Stimulated activated CD4-positive, alpha-beta T cell treated with anti-CD3 and anti-CD28 coated beads, Interleukin-4, amount 100 ng/mL, for 24 hours (primary cell): ENCODE measurements at places on chromosomes 6 and 20.
A peak's percentile ranks its signal among the peaks of the same experiment; 100 is the strongest.

DNA sequence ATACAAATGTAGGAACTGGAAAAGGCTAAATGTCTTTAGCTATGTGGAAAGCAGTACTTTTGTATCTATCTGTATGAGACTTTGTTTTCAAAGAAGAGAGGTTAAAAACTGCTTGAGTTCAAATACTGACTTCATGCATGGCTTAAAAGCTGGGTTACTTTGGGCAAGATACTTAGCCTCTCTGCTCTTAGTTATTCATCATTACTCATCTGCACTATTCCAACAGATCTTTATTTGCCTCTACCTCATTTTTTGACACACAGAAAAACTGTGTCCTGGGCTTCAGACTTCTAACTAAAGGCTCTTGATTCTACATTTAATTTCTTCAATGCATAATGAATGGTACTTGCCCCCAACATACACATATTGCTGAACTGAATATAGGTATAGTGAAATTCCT lies 114.8 kb downstream of the DST start:
- DNase-seq, result no peak

GRCh38 chr6:110744991-110745390 lies 70.3 kb downstream of the CDK19 start:
- DNase-seq, result no peak

- DNase-seq, result no peak
These were observed 62.2 kb upstream of the KLHL31 start for GRCh38 chr6:53727748-53728147.

GRCh38 chr6:143992285-143992684 lies 15.8 kb downstream of the PLAGL1 start:
- no peak for DNase-seq

GRCh38 chr6:42322676-42323075 lies 105.0 kb upstream of the MRPS10 start:
- no peak for DNase-seq

GRCh38 chr6:3869632-3870527 lies 20.7 kb downstream of the FAM50B start:
- peak; percentile 48 for DNase-seq

DNA sequence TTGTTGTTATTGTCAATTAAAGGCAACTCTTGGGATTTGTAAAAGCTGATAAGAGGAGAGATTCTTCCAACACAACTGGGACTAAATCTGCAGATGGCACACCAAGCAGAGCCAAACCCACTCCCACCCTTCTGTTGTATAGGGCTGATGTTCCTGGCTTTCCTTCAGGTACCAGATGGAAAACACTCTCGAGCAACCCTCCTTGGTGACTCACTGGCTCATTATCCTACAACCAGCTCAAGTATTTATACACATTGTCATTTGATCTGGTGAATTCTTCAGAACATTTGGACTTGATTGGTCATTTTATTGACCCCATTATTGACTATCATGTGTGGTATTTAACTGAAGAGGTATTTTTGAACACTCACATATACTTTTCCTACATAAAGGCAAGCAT lies 190.3 kb upstream of the PCSK2 start:
- DNase-seq, result no peak

DNA sequence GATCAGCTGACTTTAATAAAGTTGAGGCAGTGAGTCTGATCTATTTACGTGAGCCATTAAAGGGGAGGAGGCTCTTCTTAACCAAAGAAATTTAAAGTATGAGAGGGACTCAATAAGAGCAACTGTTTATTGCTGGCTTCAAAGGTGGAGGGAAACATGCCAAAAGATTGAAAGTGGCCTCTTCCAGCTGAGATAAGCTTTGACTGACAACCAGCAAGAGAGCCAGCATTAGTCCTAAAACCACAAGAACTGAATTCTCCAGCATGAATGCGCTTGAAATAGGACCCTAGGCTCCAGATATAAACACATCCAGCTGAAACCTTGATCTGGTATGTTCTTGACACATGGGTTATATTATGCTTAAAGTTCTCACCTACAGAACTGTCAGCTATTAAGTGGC lies 123.1 kb upstream of the GJE1 start:
- DNase-seq, result no peak

GRCh38 chr20:44253528-44253927 lies 6.4 kb downstream of the GDAP1L1 start:
- DNase-seq, result no peak

GRCh38 chr20:43124241-43124640 lies 65.5 kb downstream of the PTPRT start:
- no peak for DNase-seq

DNA sequence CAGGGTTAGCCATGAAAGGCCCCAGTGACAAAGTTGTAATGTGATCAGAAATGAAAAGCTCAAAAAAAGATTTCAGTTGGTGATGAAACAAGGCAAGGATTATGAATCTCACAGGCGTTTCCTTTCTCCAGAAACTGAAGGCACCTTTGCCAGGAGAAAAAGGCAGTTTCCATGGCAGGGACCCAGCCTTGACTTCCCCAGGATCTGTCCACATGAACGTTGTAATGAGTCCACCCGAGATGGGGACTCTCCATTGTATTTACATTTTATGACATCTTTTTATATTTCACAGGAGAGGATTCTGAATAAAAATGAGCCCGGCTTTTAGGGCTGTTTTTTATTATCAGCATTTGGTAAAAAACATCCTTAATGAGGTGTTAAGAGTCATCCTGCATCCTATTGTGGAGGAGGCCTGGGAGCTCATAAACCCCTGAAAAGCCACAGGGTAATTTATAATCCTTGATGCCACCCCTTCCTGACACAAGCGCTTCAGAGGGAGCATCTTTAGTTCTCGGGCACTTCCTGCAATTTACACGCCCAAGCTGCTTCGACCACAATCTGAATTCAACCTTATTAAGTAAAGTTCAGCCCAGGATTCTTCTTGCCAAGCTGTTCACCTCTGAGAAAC lies 74.1 kb upstream of the SALL4 start:
- no peak for DNase-seq

GRCh38 chr6:304833-305370 lies 12.6 kb downstream of the DUSP22 start:
- no peak for DNase-seq

DNA sequence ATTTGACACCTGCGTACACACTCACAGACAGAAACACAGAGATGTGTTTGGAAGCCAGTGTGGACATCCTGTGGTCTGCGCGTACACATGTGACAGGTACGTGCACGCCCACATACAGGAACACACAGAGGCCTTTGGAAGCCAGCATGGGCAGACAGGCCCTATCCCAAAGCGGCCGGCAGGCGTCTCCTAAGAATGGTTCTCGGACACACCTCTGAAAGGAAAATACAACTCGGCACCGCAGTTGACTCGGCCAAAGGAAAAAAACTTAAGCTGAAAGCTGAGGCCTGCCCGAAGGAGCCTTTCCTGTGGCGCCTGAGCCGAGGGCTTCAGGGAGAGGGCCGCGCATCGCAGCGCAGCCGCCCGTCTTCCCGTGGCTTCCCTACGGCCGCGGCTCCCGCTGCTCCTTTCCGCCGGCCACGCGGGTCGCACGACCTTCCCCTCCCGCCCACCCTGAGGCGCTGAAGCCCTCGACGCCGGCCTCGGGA lies 1.4 kb upstream of the CEP43 start:
- peak; percentile 58 for DNase-seq

- DNase-seq, result no peak
These were observed 309.9 kb upstream of the NOX3 start for GRCh38 chr6:155765275-155766194.

DNA sequence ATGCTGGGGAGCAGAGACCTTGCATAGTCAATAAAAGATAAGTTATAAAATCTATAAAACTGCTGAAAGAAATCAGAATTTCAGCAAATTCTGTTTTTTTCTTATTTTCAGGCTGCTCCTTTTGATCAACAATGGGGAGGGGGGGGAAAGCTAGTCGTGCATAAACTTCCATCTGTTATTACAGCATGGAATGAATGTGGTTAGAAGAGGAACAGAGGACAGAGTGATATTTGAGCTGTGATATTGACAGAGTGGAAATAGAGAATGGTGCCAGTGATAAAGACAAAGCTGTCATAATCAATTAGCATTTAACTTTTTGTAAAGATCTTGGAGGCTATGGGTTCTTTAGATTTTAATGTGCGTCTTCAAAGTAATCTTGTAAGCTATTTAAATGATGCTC lies 43.4 kb upstream of the QKI start:
- DNase-seq, result no peak

DNA sequence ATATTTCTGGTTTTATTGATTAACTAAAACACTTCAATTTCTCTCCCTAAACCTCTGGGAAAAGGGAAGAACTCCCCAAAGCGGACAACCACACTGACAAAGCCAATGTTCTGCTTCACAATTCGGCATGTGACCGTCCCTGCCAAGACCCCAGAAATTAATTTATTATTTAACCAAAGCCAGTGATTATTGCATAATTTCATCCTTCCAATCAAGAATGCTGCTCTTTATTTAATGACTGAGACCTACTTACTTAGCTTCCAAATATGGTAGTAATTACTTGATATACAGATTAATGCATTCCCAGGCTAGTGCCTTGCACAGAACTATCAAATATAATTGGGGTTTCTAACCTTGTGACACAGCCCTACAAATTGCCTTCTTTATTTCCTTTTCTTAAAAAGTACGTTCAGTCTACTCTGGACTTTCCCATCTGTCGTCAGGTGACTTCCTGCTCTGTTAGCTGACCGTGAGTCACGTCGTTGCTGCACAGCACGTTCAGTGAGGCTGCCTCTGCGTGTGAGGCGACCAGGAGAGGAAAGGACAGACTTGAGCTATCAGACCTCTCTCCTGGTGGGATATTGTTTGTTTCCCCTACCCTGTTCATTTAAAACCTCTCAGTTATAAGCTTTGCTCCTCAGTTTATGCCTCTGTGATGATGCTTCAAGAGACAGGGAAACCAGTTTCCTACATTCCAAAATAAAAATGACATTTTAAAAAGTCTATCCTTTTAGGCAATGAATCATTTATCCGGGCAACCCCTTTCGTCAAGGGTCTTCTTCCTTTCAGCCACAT lies 55.7 kb upstream of the TNFAIP3 start:
- DNase-seq, result peak; percentile 86

GRCh38 chr20:59170406-59171349 lies 7.1 kb downstream of the ZNF831 start:
- DNase-seq, result no peak

GRCh38 chr20:1364106-1364505 lies 28.7 kb downstream of the FKBP1A start:
- peak; percentile 16 for DNase-seq

DNA sequence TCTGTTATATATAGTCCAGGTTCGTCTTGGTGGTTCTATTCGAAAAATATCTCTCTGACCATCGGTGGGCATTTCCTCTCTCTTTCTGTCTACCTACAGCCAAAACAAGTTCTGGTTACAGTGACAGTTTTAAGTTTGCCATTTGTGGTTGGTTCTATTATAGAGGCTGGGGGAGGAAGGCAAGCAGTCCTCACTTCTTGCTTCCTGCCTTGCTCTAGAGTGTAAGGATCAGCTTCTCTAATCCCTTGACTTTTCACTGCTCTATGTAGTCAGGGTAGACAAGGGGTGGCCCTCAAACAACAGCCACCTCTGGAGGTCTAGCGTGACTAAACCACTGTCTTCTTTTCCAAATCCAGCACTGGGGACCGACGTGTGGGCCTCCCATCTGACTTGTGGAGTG lies 16.1 kb downstream of the E2F3 start:
- DNase-seq, result no peak

DNA sequence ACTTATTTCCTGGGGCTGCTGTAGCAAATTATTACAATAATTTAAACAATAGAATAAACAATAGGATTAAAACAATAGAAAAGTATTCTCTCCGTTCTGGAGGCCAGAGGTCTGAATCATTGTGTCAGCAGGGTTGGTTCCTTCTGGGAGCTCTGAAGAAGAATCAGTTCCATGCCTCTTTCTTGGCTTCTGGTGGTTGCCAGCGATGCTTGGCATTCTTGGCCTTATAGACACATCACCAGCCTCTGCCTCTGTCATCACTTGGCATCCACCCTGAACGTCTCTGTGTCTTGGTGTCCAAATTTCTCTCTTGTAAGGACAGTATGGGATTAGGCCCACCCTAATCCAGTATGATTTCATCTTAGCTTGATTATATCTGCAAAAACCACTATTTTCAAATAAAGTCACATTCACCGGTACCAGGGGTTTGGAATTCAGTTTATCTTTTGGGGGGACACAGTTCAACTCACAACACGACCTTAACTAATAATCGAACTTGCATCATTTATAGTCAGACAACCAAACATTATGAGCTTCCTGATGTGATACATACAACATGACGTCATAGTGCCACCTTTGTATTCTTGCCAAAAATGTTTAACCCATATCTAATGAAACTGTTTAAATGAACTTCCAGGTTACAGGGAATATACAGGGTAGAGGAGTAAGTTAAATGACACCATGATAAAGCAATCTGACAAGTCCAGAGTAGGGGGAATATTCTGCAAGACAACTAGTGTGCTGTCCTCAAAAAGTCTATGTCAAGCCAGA lies 84.7 kb upstream of the RNF24 start:
- no peak for DNase-seq
